ENCODE measurements at places on chromosomes 3 and 15. TPM values are rescaled to one million over a fixed set of nuclear protein-coding genes. Genes with fewer than 3 reads are reported as not detected.

Gene CLDN16
- total RNA-seq = 0.46 TPM

Gene TMEM212
- total RNA-seq = not detected

Gene SPATA12
- not detected for total RNA-seq

Gene ZNF620
- 16.4 TPM for total RNA-seq

Gene GAP43
- 418 TPM for total RNA-seq

Gene CADM2
- 172 TPM for total RNA-seq

Gene CCR1
- 3.2 TPM for total RNA-seq

Gene C3orf22
- not detected for total RNA-seq

Gene C2CD4A
- total RNA-seq = under 0.01 TPM

Gene PRR20G
- not detected for total RNA-seq

Gene TF
- total RNA-seq = 9.2 TPM

Gene MAP2K5
- total RNA-seq = 16.1 TPM

Gene EFCAB12
- total RNA-seq = 0.92 TPM

Gene CHRNA7
- total RNA-seq = 12.7 TPM

Gene TM4SF4
- total RNA-seq = 0.92 TPM

Gene CRYGS
- 2.1 TPM for total RNA-seq

Gene ESYT3
- 4.4 TPM for total RNA-seq

Gene PLSCR1
- total RNA-seq = 16.6 TPM

Gene ZPLD1
- total RNA-seq = 0.46 TPM

Gene SLCO2A1
- total RNA-seq = 0.69 TPM

Gene EFCC1
- 1.6 TPM for total RNA-seq

Measured in diencephalon (tissue), 1 donor.